Effector memory CD4-positive, alpha-beta T cell (primary cell): ENCODE measurements at places on chromosomes 2 and 18.

DNA sequence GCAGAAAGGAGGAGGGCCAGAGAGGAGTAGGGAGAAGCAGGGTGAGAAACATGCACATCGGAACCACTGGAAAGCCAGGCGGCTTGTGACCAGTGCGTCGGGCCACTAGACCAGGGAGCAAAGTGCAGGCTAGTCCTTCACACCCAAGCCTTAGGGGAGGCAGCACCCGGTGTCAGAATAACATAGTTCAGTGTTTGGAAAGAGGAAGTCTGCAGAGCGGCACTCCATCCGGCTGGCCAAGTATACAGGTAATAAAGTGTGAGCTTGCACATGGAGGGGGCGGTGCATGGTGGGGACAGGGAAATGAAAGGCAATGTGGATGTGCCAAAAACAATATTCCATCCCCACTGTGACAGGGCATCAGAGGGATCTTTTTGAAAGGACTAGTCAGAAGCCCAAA is 69.7 kb downstream of the ZNF521 start:
- no peak for DNase-seq

GRCh38 chr2:120915670-120916069 is 180.0 kb downstream of the GLI2 start:
- no peak for DNase-seq

- no peak for DNase-seq
These were observed 24.0 kb upstream of the ITGB6 start for GRCh38 chr2:160224060-160224459.

DNA sequence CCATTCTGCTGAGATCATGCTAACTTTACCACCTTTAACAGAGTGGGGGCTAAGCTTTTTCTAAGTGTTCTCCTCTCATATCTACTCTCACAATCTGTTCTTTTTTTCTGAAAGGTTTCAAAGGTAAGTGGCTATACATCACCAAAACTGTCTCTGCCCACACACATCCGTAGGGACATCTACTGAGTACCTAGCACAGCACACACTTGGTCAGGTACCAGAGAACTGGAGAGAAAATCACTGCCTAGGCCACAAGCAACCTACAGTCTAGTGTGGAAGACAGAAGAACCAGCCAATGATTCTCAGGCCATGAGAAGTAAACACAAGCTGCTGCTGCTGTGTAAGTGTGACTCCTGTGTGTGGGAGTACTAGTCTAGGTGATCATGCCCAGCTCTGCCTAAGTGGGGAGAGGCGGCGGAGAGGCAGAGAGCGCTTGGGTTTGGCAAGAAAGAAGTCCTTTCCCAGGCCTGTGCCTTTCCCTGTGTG is 176.1 kb upstream of the ZFP36L2 start:
- no peak for DNase-seq

DNA sequence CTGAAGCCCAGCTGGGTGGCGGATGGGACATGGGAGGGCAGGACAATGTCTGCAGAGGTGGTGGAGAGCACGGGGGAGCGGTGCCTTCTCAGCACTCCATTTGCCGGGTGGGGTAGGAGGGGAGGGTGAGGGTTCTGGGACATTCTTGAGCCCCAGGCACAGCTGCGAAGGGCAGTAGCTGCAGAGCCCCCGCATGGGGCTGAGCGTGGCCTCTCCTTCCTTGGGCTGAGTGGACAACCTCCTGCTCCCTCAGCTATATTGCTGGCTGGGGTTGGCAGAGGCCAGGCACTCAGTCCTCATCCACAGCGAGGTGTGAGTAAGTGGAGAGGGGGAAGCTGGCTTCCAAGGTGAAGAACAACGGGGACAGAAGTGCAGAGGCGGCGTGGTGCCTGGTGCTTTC is 50.1 kb downstream of the RHOB start:
- DNase-seq: no peak

- DNase-seq: no peak
These were observed 29.0 kb downstream of the SERPINB5 start for GRCh38 chr18:63505566-63506335.

DNA sequence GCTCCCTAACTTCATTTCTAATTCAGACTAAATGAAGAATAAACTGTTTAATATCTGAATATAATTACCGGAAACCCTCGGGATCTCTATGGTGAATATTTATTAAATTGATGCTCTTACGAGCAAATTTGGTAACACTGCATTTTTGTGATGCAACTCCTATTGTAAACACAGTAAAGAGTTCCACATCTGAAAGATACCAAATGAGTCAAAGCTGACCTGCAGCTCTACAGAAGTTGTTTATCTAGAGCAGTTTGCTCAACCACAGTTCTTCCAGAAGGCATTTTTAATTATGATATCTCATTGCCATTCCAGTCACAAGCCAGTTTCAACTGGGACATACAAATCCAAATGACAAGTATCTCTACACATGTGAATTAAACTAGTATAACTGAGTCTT is 129.7 kb downstream of the PKP4 start:
- DNase-seq: no peak

- no peak for DNase-seq
These were observed 293.4 kb downstream of the XIRP2 start for GRCh38 chr2:167181688-167182087.

- DNase-seq: peak; percentile 49
These were observed 1.6 kb upstream of the MYL12A start for GRCh38 chr18:3245853-3246634.

DNA sequence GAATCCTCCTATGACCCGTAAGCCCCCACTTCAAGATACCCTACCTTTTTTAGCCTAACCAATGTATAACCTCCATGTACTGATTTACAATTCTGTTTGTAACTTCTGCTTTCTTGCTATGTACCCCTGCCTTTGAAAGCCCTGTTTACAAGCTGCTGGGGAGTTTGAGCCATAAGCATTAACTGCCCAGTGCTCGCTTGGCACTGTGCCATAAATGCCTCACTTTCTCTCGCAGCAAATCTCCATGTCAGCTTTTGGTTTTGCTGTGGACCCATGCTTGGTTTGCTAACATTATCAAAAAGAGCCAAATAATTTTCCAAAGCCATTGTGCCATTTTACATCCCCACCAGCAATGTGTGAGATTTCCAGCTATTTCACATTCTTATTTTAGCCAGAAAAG is 51.8 kb downstream of the TEX51 start:
- no peak for DNase-seq

- no peak for DNase-seq
These were observed 111.4 kb downstream of the FTCDNL1 start for GRCh38 chr2:199739413-199740110.

- DNase-seq: no peak
These were observed 32.0 kb downstream of the YPEL5 start for GRCh38 chr2:30178618-30179434.

- no peak for DNase-seq
These were observed 150.8 kb downstream of the AQP4 start for GRCh38 chr18:26714739-26715138.

- DNase-seq: no peak
These were observed 325.9 kb downstream of the FSIP2 start for GRCh38 chr2:186064507-186064906.

- no peak for DNase-seq
These were observed 530 bp downstream of the GALNT1 start for GRCh38 chr18:35581898-35582641.

- no peak for DNase-seq
These were observed 78.8 kb upstream of the ATP8B1 start for GRCh38 chr18:57881818-57882413.

DNA sequence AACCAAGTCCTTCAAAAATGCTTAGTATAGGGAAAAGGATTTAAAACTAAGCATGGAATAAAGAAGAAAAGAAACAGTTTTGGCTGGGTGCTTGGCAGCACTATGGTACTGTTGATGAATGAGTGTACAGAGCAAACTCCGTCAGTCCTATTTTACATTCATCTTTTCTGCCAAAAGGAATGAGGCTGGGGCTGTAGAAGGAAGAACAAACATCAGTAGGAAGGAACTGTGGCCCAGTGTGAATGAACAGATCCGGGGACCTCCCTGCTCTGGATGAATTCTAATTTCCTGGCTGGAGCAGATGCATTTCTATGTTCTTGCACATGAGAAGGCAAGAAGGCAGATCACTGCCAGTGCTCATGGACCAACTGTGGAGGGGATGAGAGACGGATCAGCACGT is 474.0 kb upstream of the MEIS1 start:
- no peak for DNase-seq

DNA sequence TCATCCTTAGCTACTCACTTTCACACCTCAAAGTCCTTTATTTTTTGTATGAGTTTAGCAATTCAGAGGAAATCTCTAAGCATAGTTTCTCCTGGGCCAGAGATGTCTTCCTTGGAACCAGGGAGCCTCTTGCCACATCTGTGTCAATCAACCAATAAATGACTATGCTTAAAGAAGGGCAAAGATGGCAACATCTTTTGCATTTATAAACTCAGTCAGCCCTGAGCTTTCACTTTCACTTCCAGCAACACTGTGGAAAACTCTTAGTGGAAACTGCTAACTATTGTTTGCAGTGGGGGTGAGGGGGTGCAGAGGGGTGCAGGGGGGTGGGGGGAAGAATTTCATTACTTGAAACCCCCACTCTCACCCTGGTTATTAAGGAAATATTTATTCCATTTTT is 3.4 kb downstream of the ACVR1C start:
- no peak for DNase-seq

DNA sequence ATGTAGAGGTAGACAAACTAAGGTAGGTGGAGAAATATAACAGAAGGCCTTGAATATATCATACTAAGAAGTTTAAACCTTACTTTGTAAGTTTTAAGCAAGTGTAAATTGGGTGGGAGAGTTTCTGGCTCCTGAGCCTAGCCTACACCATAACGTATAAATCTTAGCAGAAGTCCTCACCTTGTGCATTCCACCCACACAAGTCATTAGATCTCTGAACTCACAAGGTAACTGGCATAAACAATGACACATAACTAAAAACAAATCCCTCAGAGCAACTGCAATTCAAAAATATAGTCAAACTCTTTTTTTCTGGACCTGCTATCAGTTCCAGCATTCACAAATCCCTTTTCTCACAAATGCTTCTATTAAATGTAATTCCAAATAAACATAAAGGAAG is 9.4 kb downstream of the REV1 start:
- no peak for DNase-seq
